IPS DF 6.9 (cell line): ENCODE measurements at places on chromosomes 1 and 21.

- no peak for DNase-seq
Observed at GRCh38 chr1:110436635-110437034, 14.3 kb upstream of the PROK1 start.

GRCh38 chr1:44020464-44020863 lies 10.8 kb downstream of the SLC6A9 start:
- no peak for DNase-seq

DNA sequence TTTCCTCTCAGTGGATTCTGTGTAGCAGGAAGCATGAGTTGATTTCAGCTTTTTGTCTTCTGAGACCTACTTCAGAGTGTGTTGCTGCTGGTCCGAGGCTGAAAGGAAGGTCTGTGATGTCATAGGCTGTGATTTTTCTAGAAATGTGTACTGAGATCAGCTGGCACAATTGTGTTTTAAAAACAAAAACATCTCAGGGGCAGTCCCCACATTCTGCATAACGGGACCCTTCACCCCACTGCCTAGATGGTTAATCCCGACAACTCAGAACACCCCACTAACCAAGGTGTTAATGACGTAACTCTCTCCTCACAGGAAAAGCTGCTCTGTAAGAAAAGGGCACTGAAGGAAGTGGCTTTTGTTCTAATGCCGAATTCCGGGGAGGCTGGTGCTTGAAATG lies 59.8 kb upstream of the PPP2R5A start:
- DNase-seq: no peak

DNA sequence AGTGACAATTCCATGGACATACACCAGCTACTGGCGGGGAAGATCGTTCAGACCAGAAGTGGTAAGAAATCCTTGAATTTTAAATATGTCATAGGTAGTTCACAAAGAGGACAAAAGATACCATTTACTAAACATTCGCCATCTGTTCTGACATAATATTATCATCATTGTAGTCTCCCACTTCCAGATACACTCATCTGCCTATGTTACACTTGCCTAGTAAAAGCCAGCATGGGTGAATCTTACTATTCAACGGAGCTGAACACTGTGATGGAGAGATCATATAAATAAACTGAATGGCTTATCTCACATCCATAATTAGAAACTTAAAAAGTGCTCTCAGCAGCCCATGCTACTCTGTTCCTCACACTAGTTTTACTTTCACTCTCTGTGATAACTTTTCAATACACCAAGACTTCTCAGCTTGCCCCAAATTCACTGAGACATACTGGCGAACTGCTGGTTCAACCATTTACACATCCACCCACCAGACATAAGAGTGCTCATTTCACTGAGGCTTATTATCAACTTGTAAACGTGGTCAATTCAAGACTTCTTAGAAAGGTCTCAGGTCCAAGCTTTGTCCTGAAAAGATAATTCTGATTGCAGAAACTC lies 463 bp upstream of the PRRC2C start:
- no peak for DNase-seq

- DNase-seq: no peak
Observed at GRCh38 chr1:201141418-201141817, 12.9 kb downstream of the TMEM9 start.

DNA sequence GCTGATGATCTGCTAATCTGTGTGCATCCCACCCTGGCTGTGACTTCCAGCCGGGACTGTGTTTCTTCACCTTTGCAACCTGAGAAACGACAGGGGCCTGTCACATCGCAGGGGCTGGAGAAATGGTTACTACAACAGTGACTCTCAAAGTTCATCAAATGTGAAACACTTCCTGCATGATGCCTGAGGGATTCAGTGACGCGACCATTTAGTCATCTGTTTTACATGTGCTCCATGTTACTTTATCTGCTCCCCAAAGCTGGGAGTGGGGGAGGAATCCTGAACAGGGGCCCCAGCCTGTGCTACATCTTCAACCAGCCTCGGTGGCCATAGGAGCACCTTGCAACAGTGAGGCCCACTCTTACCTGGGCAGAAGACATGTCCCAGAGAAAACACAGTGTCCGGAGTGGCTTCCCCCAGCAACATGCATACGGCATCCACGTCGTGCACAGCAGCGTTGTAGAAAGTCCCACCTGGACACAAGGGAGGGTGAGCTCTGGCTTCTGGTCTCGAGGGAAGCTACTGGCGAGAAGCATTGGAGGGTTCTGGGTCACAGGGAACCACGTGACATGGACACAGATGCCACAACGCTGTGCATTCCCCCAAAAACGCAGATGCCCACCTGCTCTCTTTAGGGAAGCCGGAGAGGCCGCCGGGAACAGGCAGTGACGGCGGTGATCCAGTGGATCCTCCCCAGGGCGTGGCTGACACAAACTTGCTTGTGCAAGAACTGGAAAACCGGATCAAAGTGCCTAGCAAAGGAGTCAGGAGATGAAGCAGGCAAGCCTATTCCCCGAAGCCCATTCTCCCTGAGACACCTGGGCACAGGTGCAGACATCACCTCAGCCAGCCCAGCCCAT lies 9.6 kb upstream of the CCDC27 start:
- DNase-seq: no peak

DNA sequence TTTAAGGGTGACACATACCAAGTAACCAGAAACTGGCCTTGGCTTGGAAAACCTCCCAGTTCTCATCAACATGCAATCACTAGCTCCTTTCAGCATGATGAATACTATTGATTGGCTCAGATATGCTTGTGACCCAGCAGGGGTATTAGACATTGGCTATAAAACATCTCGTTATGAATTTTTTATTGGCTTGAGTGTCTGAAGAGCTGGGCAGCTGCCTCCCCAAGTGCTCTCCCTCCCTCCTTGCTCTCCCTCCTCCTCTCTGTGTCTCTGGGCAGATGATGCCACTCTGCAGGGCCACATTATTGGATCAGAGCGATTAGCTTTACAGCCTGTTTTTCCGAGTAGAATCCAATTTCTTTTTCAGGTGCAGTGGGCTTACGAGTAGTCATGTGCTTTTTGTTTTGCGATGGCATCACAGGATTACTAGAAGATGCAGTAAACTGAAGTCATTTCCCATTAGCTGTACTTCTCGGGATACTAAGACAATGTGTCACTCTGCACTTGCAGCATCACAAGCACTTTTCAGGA lies 79.3 kb upstream of the ATF3 start:
- DNase-seq: no peak

GRCh38 chr1:160097151-160097910 lies 1.1 kb downstream of the IGSF8 start:
- DNase-seq: no peak

- no peak for DNase-seq
Observed at GRCh38 chr1:173318788-173319187, 111.7 kb upstream of the TNFSF4 start.

DNA sequence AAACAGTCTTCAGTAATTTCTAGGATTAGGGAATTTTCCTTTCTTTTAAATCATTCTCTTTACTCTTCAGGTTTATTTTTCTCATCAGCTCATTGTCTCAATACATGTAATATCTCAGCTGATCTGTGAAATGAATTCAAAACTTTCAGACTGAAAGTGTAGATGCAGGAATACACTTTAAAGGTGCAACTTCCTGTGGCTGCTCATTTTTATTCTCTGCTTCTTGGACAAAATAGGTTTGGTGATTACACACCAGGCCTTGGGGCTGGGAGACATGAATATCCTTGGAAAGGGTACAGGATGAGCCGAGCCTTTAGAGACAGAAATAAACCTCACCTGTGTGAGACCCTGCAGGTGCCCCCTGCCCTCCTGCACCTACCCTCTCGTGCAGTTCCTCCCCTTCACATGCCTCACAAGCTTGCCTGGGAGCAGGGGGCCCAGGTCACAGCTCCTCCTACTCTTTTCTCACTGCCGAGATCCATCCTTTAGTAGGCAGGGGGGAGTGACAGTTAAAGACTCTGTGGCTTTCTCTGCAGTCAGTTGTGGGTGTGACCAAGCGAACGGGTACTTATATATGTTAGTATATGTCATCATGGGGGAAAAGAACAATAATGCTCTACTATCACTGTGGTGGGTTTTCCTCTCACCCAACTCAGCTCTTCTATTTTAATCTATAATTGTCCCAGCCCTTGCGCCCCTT lies 23.6 kb downstream of the XCL2 start:
- DNase-seq: no peak

DNA sequence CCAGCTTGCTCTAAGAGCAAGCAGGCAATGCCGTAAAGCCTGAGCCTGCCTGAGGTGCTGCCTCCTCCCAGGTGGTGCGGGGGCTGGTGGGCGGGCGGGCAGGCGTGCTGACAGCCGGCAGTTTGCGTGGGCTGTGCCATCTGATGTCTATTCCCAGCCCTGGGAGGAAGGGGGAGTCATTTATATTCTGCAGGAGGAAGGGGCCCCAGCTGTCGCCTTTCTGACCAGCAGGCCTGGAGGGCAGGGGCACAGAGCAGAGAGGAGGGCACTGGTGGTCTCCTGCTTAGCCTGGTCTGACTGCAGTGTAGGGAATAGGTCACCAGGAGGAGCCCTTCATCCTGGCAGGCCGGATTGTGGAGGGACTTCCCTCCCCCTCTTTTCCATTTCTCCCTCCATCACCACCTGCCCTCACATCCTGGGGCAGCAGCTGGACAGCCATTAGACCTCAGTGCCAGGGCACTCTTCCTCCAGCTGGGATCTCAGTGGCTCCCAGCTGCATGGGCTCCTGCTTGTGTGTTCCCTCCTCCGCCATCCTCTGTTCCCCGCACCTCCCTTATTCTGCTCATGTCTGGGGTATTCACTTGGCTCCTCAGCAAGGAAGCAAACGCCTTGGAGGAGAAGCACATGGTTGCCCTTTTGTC lies 4.4 kb downstream of the CYB561D1 start:
- no peak for DNase-seq

DNA sequence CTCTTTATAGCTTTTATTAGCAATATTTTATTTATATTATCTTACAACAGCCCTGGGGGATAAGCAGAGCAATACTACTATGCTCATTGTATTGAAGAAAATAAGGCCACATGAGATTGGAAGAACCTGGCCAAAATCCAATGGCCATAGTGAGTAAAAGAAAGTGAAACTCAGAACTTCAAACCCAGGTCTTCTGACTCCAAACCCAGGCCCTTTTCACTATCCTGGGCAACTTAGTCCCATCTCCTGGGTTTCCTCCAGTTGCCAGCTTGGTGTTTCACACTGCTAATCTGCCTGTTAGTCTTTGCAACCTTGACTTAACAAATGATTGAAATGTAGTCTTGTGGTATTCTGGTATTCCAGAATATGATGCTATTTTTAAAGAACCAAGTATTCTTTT lies 22.4 kb upstream of the EXO1 start:
- DNase-seq: no peak

DNA sequence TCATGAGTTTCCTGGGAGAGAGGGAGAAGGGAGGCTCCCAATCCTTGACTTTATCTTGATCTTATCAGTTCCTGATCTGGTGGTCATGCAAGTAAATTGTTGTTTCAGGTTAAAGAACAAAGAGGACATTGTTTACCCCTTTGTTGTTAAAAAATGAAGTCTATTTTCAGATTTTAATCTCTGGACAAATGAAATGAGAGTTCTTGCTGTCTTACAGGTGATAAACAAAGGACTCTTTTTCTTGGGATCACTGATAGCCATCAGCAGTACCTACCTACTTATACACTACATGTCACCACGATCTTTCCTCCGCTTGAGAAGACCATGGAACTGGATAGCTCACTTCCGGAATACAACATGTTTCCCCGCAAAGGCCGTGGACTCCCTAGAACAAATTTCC lies 48.4 kb downstream of the CHML start:
- no peak for DNase-seq

GRCh38 chr1:94067196-94067595 lies 53.8 kb downstream of the ABCA4 start:
- no peak for DNase-seq

DNA sequence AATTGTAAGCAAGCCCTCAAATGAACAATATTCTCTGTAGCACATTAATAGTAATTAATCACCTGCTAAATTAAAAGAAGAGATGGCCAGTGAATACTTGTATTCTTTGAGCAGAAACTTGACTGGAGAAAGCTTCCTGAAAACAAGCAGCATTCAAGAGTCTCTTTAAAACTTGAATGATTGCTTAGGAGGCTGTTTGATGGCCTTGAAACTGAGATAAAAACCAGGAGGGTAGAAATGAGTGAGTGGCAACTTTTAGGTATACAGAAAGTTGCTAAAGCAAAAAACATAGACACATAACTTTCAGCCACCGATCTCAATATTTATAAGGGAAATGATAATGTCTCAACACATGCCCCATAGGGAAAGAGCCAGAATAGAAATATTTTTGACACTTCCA lies 234.8 kb upstream of the FMN2 start:
- no peak for DNase-seq

DNA sequence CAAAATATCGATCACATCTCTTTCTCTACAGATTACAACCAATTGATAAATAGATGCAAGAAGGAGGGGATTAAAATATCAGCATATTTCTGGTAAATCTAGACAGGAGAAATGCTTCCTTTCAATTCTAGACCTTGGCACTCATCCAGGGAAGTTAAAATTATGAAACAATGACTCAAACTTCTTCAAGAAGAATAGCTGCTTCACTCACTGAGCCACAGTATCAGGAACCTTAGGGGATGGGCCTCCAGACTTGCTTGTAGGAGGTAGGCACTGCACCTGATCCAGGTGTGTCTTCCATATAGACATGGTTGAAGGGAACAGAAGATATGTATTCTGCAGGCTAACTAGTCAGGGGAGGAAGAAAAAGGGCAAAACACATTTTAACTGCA lies 9.8 kb downstream of the SLAMF7 start:
- no peak for DNase-seq

DNA sequence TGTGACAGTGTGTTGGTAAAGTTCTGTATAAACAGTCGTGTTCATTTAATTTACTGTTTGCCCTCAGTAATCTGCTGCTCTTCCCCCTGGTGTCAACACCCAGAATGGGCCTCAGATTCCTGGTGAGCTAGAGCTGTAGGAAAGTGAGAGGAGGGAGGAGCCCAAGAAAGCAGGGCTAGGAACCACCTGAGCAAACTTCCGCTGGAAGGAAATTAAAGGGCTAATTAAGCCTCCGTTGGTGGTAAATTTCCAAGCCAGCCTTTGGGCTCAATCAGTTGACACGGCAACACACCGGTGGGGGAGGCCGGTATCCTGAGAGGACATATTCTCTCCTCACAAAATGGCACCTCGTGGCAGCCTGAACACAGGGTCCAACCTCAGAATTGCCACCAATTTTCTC lies 32.9 kb downstream of the RAB3B start:
- DNase-seq: no peak

DNA sequence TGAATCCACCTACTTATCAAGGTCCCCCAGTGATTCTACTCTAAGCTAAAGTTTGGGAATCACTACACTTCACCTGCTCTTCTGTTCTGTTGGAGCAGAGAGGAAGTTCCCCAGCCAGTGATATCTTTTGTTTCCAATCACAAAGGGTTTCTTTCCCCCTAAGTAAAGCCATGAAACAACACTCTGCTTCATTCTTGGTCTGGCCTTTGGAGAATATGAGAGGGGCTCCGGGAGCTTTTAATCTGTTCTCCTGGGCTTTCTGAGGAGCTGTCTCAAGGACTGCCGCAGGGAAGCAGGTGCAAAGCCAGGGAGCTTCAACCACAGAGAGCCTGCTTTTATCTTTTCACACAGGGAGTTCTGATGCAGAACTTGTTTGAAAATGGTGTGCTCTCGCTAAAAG lies 10.1 kb upstream of the SLAMF9 start:
- no peak for DNase-seq
